ENCODE measurements at places on chromosomes 1 and 21. TPM values are rescaled to one million over a fixed set of nuclear protein-coding genes. Genes with fewer than 3 reads are reported as not detected.
A peak's percentile ranks its signal among the peaks of the same experiment; 100 is the strongest.

DNA sequence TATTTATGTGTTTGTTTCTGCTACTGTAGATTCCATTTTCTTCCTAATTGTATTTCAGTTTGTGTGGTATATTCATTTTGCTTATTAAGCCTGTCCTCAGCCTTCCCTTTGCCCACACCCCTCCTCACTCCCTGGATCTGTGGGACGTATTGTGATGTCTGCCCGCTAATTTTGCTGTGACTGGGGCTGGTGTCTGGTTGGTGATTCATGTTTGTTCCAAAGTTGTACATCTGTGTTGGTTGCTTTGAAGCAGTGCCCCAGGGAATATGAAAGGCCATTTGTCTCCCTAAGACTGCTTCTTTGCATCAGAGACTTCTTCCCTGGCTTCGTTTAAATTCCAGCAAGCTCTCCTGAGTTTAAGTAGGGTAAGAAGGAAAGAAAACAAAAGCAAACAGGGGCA, 289.5 kb upstream of the SGIP1 start:
- no peak for DNase-seq

DNA sequence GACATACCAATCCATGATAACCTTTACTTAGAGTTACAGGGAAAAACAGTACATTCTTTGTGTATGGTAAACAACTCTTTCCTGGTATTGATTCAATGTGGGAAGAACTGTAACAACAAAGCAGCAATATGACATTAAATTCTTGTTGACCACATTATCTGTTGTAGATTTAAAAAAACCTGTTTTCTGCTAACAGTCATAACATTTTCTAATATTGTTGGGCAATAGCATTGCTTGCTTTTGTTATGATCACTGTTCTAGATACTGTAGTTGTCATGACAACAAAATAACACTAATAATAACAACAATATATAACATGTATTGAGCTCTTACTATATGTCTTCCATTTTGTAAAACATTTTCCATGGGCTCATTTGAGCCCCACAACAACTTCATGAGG, 54.2 kb downstream of the PDE4B start:
- no peak for DNase-seq

DNA sequence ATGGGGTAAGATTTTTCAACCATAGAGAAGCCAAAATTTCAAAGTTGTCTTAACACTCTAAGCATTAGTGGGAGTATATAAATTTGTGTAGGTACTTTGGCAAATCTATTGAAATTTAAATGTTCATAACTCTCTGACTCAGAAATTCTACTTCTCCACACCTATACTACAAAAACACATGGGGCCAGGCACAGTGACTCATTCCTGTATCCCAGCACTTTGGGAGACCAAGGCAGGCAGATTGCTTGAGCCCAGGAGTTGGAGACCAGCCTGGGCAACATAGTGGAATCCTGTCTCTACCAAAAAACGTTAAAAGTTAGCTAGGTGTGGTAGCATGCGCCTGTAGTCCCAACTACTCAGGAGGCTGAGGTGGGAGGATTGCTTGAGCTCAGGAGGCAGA, 41.3 kb upstream of the RAVER2 start:
- DNase-seq: no peak

DNA sequence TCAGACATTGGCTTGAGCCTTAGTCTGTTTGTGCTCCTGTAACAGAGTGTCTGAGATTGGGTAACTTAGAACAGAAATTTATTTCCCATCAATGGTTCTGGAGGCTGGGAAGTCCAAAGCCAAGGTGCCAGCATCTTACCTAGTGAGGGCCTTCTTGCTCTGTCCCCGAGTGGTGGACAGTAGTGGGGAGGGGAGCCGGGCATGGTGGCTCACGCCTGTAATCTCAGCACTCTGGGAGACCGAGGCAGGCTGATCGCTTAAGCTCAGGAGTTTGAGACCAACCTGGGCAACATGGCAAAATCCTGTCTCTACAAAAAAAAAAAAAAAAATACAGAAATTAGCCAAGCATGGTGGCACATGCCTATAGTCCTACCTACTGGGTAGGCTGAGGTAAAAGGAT, 336.5 kb upstream of the VAMP3 start:
- no peak for DNase-seq

DNA sequence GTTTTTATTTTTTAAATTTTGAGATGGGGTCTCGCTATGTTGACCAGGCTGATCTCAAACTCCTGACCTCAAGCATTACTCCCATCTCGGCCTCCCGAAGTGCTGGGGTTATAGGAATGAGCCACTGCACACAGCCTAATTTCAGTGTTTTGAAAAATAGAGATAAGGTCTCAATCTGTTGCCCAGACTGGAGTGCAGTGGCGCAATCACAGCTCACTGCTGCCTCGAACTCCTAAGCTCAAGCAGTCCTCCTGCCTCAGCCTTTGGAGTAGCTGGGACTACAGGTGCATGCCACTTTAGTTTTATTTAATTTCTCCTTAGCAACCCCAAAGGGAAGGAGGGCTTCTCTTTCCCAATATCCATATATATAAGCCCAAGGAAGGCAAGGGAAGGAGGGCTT, 63.7 kb upstream of the LPGAT1 start:
- DNase-seq: no peak

DNA sequence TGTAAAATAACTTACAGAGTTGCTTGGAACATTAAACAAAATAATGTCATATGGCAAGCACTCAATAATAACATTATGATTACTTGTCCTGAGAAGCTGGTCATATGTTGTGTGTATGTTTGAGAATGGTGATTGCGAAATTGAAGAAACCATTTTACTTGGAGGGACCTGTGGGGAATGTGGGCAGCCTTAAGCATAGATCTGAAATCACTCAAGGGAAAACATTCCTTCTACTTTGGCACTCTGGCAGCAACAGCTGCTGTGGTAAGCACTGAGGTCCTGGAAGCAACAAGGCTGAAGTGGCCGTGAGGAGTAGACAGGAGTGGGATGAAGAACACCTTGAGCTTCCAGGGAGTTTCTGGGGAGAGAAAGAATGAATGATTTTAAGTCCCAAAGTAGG, 165.4 kb upstream of the ADAMTS5 start:
- no peak for DNase-seq

- no peak for DNase-seq
Measured at GRCh38 chr1:234452406-234452965, 26.5 kb downstream of the TARBP1 start.

DNA sequence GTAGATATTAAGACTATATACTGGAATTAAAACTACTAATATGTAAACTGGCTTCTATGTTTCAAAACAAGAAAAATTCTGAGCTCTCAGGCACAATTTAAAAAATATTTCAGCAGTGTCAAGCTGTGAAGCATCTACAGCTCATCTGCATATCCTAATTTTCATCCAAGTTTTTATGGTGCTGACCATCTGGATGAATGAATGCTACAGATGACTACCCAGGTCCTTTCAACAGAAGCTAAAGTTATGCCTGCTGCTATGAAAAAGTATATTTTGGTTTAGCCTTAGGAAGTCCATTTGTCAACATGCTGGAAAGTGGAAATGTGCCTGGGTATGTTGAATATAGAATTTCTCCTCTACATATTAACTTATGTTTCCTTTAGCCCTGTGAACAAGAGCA, 206.9 kb downstream of the NEGR1 start:
- DNase-seq: no peak

GRCh38 chr1:115594600-115594999, 47.2 kb upstream of the VANGL1 start:
- no peak for DNase-seq

GRCh38 chr21:28333578-28334075, 659.0 kb downstream of the LTN1 start:
- no peak for DNase-seq

GRCh38 chr21:34715518-34715917, 46.7 kb downstream of the CLIC6 start:
- DNase-seq: no peak

DNA sequence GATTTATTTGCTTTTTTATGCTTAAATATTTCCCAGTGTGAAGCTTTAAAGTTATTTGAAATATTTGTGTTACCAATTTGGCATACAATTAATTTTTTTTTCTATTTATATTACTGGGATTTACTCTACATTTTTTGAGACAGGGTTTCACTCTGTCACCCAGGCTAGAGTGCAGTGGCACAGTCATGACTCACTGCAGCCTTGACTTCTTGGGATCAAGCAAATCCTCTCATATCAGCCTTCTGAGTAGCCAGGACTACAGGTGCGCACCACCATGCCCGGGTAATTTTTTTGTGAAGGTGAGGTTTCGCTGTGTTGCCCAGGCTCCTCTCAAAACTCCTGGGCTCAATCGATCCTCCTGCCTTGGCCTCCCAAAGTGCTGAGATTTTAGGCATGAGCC, 39.5 kb downstream of the BACH1 start:
- no peak for DNase-seq

DNA sequence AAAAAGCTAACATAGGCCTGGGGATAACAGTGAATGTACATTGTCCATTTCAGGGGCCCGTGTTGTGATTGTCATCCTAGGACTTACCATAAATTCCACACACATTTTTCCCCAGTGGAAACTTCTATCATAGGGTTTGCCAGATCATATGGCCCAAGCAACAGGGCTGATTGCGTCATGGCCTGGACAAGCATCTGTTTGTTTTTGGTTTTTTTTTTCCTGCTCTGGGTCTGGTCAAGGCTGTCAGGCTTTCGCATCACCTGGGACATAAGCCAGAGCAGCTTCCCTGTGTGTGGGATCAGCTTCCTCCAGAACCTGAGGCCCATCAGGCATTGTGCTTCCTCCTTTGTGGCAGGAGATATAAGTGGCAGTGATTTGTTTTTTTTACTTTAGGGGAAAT, 598.5 kb upstream of the USP24 start:
- DNase-seq: no peak

DNA sequence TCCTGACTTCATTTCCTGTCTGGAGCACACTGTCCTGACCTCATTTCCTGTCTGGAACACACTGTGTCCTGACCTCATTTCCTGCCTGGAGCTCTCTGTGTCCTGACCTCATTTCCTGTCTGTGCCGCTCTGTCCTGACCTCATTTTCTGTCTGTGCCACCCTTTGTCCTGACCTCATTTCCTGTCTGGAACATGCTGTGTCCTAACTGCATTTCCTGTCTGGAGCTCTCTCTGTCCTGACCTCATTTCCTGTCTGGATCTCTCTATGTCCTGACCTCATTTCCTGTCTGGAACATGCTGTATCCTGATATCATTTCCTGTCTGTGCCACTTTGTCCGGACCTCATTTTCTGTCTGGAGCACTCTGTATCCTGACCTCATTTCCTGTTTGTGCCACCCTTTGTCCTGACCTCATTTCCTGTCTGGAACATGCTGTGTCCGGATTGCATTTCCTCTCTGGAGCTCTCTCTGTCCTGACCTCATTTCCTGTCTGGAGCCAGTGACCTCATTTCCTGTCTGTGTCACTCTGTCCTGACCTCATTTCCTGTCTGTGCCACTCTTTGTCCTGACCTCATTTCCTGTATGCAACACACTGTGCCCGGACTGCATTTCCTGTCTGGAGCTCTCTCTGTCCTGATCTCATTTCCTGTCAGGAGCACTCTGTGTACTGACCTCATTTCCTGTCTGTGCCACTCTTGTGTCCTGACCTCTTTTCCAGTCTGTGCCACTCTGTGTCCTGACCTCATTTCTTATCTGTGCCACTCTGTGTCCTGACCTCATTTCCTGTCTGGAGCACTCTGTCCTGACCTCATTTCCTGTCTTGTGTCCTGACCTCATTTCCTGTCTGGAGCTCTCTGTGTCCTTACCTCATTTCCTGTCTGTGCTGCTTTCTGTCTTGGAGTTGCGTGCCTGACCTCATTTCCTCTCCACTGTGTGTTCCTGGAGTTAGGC, 27.6 kb downstream of the SKI start:
- DNase-seq: peak; percentile 41

- DNase-seq: no peak
Measured at GRCh38 chr1:19644395-19644680, 227 bp downstream of the NBL1 start.

DNA sequence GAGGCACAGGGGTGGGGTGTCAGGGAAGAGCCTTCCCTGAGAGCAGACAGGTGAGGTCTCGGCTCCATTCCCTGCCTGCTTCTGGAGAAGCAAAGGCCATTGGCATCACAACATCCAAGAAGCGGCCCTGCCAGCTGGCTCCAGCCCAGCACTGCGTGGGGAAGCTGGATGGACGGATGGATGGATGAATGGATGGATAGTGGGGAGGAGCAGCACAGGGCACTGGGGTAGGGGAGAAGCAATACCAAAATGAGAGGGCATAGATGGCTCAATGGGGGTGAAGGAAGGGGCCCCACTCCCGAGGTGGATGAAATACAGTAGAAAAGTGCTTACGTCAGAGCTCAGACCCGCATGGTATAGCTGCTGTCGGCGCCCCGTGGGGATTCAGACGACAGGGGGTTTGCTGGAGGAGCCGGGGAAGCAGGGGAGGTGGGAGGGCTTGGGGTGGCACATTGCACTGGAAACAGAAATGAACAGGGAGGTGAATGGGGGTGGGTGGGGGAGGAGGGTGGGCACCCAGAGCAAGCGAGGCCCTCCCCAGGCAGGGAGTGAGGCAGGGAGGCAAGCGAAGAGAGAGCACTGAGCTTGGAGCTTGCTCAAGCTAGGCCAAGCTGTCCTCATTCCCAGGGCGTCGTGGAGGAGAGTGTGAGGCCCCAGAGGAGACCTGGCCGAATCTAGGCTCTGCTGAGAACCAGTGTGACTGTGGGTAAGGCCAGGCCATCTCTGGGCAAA, 9.5 kb upstream of the GOLT1A start:
- DNase-seq: no peak

DNA sequence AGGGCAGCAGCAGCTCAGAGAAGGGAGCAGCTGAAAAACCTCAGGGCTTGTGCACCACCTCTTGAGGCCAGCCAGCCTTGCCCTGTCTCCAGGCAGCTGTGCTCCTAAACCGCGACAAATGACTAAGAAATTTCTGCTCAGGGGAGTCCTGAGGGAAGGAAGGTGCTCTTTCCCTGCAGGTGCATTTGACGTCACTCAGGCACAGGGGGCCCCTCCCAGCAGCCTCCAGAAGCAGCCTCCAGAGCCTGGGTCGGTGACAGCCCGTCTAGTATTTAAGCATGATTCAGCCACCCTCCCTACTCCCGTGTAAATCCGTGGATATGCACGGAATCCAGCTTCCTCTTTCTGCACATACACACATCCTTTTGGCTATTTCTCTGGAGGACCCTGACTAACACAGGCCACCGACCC, 560.5 kb downstream of the KIF26B start:
- no peak for DNase-seq

DNA sequence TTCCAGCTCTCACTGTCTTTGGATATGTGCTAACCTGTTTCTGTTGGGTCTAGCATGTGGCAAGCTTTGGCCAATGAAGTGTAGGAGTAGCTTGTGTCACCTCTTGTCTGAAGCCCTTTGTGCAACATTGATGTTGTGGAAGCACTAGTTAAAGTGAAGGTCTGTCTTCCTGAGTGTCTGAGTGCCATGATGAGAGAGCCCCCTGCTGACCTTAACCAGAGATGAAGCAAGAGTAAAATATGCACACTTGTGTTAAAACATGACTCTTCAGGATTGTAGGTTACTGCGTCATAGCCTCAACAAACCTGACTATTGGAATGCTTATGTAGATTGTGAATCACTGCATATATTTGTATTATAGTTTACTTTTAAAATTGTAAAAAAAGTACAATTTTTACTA, 103.7 kb downstream of the NCAM2 start:
- peak; percentile 46 for DNase-seq

- no peak for DNase-seq
Measured at GRCh38 chr1:236342403-236343245, 51.5 kb upstream of the EDARADD start.

GRCh38 chr1:153350321-153350957, 1.8 kb upstream of the PGLYRP4 start:
- no peak for DNase-seq

SLC16A4 gene
- 0.17 TPM for total RNA-seq

LCE6A gene
- total RNA-seq: not detected

TINAGL1 gene
- total RNA-seq: 2.5 TPM

NTRK1 gene
- 0.24 TPM for total RNA-seq

SLC2A5 gene
- total RNA-seq: not detected

SH2D5 gene
- total RNA-seq: 7.2 TPM

GBP1 gene
- total RNA-seq: not detected

GPR37L1 gene
- 0.11 TPM for total RNA-seq

VAV3 gene
- total RNA-seq: 5.1 TPM

All from H9 (cell line).